Neural crest cell (in vitro differentiated cells): ENCODE measurements at places on chromosomes 5 and 9. TPM values are rescaled to one million over a fixed set of nuclear protein-coding genes. Genes with fewer than 3 reads are reported as not detected.

SPINK1 gene
- not detected in 2 replicates for total RNA-seq

PCDHGC5 gene
- 2.2 and 3.0 TPM in 2 replicates for total RNA-seq

- no peaks in the 10 kb centered on the region for H3K27me3 ChIP-seq
- peaks cover 19% of the 10 kb centered on the region for H3K4me1 ChIP-seq
These were observed 1.9 kb upstream of the GPR107 start for GRCh38 chr9:130051855-130052254.

- no peak overlapping the region for H3K4me3 ChIP-seq
- DNase-seq = no peak
- peaks cover 66% of the 10 kb centered on the region for H3K4me1 ChIP-seq
These were observed 93.9 kb upstream of the LMX1B start for GRCh38 chr9:126519660-126520420.

DNA sequence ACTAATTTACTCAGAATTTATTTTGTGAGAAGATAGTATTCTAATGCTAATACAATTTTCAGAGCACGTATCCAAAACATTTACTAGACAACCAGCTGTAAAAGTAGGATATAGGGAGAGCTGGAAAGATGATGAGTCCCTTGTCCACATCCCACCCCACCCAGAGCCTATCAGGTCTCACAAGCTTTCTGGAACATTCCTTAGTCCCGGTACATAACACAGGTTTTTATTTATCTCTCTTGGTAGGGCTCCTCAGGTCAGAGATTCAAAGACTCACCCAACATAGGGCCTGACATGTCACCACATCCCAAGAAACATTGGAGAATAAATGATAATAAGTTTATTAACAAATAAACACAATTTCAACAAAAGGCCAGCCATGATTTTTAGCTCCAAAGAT lies 13.8 kb upstream of the RAD23B start:
- no peak overlapping the region for H3K4me3 ChIP-seq
- no peak overlapping the region for H3K27ac ChIP-seq
- peaks cover 3% of the 10 kb centered on the region for H3K36me3 ChIP-seq
- H3K27me3 ChIP-seq = peaks cover 7% of the 10 kb centered on the region

TTC39B gene
- total RNA-seq = 3.7 TPM in 2 replicates

- H3K27ac ChIP-seq = no peak overlapping the region
- H3K4me3 ChIP-seq = no peak overlapping the region
- H3K4me1 ChIP-seq = no peaks in the 10 kb centered on the region
- peaks cover 20% of the 10 kb centered on the region for H3K36me3 ChIP-seq
- DNase-seq = no peak
These were observed 59.0 kb downstream of the BASP1 start for GRCh38 chr5:17276445-17276844.

MEGF10 gene
- 90.2 and 96.1 TPM in 2 replicates for total RNA-seq

DNA sequence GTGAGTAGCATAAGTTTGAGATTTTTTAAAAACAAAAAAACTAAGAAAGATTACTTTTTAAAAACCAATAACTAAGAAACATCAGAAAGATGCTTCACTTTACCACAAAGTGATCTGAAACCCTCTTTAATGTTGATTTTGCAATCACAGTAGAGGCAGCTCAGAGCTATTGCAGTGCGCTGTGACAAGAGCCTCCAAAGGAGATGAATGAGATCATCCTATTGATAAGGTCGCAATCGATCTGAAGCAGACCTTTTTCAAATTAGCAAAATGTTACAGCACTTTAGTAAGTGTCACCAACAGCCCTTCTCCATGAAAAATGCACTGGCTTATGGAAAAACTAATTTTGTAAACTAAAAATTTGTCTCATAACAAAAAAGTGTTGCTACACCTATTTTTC lies 284.6 kb upstream of the EFNA5 start:
- no peaks in the 10 kb centered on the region for H3K27me3 ChIP-seq
- DNase-seq = no peak
- H3K4me3 ChIP-seq = no peak overlapping the region
- peaks cover 18% of the 10 kb centered on the region for H3K4me1 ChIP-seq

NR2F1 gene
- 411 and 426 TPM in 2 replicates for total RNA-seq

DNA sequence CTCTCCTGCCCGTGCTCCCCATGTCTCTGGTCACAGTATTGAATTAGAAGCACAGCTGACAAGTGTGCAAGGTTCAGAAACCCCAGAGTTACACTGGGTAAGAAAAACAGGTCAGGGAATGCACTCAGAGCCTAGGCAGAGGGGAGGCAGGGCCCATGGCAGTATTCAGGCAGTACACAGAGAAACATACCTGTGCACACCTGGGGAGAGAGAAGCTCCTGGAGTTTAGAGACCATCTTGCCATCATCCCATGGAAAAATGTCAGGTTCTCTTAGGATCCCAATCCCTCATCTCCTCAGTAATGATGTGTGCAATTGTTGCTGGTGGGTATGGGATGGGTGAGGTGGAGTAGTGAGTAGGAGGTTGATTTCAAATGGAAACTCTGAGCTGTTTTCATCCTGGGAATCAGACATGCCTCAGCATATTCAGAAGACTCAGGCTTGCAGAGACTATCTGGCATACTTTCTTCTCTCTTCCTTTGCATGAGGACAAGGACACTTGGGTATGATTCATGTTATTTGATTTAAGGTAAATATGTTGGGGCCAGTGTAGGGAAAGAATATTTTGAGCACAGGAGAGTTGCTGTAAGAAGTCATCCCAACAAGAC lies 228.5 kb downstream of the ESM1 start:
- H3K27ac ChIP-seq = no peak overlapping the region
- peaks cover 10% of the 10 kb centered on the region for H3K4me1 ChIP-seq
- H3K27me3 ChIP-seq = no peaks in the 10 kb centered on the region
- no peaks in the 10 kb centered on the region for H3K36me3 ChIP-seq
- no peak overlapping the region for H3K4me3 ChIP-seq

- no peak for DNase-seq
- H3K27ac ChIP-seq = no peak overlapping the region
- H3K36me3 ChIP-seq = peaks cover 4% of the 10 kb centered on the region
- no peaks in the 10 kb centered on the region for H3K27me3 ChIP-seq
- H3K4me1 ChIP-seq = no peaks in the 10 kb centered on the region
These were observed 272.2 kb downstream of the AUH start for GRCh38 chr9:91089405-91090129.

- H3K27ac ChIP-seq = no peak overlapping the region
- DNase-seq = no peak
- no peaks in the 10 kb centered on the region for H3K36me3 ChIP-seq
- H3K27me3 ChIP-seq = peaks cover 7% of the 10 kb centered on the region
- H3K4me3 ChIP-seq = peak overlapping the region; percentile 79
- H3K4me1 ChIP-seq = peaks cover 31% of the 10 kb centered on the region
These were observed 5.9 kb downstream of the IER5L start for GRCh38 chr9:129171993-129172751.

DNA sequence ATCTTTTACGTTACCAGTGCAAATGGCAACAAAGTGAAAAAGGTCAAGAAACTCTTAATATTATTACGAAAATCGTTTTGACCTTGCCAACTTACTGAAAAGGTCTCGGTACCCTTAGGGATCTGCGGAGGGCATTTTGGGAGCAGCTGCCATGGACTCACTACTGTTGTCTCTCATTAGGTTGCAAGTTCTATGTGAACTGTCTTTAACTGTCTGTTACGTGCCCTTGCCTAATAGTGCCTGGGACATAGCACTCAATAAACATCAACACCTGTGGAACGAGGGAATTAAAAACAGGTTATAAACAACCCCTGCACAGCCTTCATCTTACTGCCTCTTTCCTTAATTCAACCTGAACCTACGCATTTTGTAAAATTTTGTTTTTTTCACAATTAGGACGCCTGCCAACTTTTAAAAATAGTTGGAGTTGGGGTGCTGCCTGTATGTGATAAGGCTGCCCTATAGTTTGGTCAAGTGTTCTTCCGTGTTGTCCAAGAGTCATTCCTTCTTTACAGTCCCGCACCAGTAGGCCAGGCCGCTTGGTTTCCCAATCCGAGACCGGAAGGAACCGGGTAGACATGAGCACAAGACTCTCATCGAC lies 527 bp upstream of the SREK1 start:
- peak overlapping the region; percentile 100 for H3K27ac ChIP-seq
- no peak for DNase-seq
- H3K4me1 ChIP-seq = peaks cover 33% of the 10 kb centered on the region
- peak overlapping the region; percentile 99 for H3K4me3 ChIP-seq

- peaks cover 22% of the 10 kb centered on the region for H3K4me1 ChIP-seq
- DNase-seq = no peak
- no peak overlapping the region for H3K4me3 ChIP-seq
- H3K27me3 ChIP-seq = no peaks in the 10 kb centered on the region
- H3K27ac ChIP-seq = no peak overlapping the region
These were observed 592.9 kb downstream of the SEMA5A start for GRCh38 chr5:8953016-8953415.

DNA sequence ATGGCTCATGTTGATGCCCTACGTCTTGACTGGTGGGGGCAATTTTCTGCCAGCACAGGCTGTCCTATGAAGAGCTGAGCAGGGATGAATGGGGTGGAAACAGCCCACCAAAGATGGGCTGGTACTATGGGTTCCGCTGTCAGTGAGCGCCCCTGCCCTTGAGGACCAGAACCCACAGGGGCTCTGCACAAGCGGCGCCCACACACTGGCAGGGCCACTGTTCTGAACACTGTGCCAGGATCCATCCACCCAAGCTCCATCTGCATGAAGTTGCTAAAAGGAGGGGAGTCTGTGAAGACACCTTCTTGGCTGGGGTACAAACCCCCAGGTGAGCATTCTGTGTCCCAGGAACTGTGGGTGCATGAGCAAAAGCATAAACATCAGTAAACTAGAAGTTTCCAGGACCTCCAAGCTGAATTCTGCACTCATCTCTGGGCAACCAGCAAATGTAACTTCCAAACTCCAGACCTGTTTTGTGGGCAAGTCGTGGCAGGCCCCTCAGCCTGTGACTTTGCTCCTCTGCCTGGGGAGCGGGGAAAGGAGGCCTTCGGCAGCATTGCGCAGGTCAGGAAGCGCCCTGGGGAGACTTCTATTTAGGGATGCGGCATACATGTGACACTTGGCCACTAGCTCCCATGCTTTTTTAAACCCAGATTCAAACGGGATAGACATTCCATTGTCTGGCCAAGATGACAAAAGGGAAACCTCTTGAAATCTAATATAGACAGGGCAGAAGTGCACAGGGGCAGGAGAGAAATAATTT lies 48.9 kb downstream of the PTPN3 start:
- no peaks in the 10 kb centered on the region for H3K27me3 ChIP-seq
- no peak overlapping the region for H3K4me3 ChIP-seq
- H3K36me3 ChIP-seq = no peaks in the 10 kb centered on the region
- no peak overlapping the region for H3K27ac ChIP-seq

GRCh38 chr5:150345716-150346115 lies 11.8 kb upstream of the TCOF1 start:
- no peak overlapping the region for H3K27ac ChIP-seq
- no peaks in the 10 kb centered on the region for H3K36me3 ChIP-seq
- no peak for DNase-seq
- H3K27me3 ChIP-seq = no peaks in the 10 kb centered on the region
- peaks cover 43% of the 10 kb centered on the region for H3K4me1 ChIP-seq
